ENCODE measurements at places on chromosomes 2 and 18.

DNA sequence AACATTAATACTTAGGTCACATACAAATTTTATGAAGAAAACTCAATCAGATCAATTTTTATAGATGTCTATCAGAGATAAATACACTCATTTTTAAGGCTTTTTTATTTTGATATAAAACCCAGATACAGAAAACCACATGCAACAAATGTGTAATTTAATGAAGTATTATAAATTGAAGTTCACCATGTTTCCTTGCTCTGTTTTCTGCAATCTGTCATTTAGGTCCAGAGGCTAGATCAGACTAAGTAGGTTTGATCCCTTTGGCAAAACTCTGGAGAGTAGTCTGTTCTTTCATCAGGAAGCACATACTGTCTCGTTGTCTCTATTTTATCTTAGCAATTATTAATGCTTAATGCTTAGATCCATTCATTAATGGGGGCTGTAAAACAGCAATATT lies 841.6 kb downstream of the MBD2 start:
- no peak for DNase-seq

- no peak for DNase-seq
Measured at GRCh38 chr2:24439280-24439970, 51.6 kb upstream of the NCOA1 start.

GRCh38 chr18:26312199-26312598 lies 86.0 kb downstream of the TAF4B start:
- no peak for DNase-seq

DNA sequence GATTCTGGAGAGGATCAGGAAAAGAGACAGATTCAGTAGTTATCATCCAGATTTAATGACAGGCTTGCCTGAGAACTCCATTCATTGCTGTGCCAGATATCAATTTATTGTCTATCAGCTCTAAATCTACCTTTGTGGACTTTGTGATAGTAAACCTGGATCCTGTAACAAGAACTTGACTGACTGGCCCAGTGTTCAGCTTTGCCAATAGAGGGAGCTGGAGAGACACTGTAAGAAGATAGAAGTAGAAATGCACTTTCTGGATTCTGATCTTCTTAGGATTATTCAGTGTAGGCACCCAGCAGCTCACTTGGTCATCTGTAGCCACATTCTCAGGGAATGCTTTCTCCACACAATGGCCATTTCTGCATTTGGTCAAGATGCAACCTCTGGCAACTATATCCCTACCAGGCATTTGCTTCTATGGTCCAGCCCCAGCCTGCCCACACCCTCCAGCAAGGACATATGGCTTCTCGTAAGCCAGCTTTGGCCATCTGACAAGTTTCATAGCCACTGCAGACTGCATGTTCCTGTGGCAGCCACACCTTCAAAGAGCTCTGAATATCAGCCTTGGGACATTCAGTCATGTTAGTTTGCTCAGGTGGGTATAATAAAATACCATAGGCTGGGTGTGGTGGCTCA lies 6.1 kb upstream of the SERPINB8 start:
- DNase-seq: peak; percentile 70

DNA sequence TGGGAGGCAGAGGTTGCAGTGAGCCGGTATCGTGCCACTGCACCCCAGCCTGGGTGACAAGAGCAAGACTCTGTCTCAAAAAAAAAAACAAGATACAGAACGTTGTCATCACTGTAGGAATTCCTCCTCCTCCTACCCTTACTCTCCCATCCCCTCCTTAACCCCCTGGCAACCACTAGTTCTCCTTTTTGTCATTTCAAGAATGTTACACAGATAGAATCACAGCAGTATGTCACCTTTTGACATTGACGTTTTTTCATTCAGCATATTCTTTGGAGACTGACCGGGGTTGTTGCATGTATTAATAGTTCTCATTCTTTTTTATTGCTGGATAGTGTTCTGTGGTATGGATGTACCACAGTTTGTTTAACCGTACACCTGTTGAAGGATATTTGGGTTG lies 32.4 kb downstream of the TTLL4 start:
- peak; percentile 86 for DNase-seq

DNA sequence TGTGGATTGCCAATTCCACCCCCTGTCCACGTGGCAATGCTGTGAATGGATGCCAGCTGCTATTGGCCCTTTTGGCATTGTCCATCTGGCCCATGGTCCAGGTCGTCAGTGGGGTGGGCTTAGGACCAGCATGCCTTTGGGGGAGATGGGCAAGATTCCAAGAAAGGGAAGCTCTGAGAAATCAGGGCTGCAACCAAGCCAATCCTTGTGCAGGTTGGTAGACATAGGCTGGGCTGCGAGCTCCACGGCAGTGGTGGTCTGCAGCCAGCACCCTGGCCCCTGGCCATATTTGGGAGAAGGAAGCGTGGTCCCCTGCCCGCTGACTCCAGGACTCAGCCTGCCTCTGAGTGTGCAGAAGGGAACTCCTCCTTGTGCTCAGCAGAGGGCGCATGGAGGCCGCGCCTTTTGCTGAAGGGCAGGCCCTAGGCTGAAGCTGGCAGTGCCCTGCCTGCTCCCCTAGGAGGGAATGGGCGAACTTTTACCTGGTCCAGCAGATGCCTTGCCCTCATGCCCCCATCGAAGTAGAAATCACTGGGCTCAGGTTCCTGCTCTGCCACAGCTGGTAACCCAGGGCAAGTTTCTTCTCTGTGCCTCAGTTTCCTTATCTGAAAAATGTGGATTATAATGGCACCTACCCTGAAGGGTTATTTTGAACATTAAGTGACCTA lies 5.4 kb downstream of the SPR start:
- peak; percentile 57 for DNase-seq
